ENCODE measurements at places on chromosomes 7 and 10.

GRCh38 chr7:26856176-26856985, 8.0 kb downstream of the SKAP2 start:
- no peak for DNase-seq

GRCh38 chr7:151817981-151818673, 58.8 kb downstream of the PRKAG2 start:
- no peak for DNase-seq

GRCh38 chr7:50473531-50473930, 23.4 kb upstream of the FIGNL1 start:
- no peak for DNase-seq

DNA sequence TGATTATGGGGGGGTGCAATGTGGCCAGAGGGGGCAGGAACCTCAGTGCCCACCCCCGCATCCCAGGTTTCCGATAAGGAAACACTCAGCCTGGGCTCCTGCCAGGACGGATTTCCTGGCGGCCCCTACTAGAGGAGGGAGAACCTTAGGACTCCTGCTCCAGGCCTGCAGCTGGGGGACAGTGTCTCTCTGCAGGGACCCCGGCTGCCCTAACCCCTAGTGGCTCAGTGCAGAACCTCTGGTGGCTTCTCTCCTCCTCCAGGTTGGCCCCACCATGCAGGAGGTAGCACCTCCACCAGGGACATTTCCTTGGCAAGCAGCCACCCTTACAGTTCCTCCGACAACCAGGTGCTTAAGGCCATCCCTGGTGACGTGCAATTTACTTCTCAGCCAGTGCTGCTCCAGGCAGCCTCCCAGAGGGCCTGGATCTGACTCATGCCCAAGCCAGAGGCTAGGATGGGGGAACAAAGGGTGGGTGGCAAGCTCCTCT, 31.9 kb downstream of the SH2B2 start:
- no peak for DNase-seq

DNA sequence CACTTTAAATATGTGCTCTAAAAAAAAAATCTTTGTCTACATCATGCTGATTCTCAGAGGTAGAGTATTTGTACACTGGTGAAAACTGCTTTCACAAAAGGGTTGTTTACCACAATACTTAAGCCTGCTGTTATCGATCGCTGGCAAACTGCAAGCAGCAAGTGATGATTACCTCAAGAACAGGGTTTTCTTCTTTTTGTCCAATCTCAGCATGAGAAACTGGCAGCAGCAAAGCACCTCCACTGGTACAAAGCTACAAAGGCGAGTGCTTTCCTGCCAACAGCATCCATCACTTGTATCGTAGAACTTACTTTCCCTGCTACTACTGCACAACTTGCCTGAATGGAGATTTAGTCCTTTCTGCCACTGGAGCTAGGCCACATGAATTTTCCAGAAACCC, 276.5 kb downstream of the DGKB start:
- DNase-seq = no peak

GRCh38 chr7:73876361-73876760, 15.4 kb downstream of the TMEM270 start:
- DNase-seq = no peak

DNA sequence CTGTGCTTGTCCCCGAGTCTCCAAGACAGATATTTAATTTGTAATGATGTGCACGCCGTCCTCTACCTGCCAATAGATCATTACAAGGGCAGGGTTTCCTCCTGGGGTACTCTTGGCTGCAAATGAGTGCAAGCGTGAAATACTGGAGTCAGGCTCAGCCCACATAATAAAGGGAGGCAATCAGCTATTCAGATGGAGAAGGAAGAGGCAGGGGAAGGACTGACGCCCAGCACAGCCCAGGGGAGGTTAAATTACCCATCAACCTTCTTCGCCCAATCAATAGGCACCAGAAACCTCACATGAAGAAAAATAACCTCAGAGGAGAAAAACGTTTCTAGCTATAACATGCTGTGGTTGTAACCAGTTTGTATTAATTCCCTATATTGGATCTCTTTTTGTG, 544.9 kb upstream of the ADARB2 start:
- no peak for DNase-seq

DNA sequence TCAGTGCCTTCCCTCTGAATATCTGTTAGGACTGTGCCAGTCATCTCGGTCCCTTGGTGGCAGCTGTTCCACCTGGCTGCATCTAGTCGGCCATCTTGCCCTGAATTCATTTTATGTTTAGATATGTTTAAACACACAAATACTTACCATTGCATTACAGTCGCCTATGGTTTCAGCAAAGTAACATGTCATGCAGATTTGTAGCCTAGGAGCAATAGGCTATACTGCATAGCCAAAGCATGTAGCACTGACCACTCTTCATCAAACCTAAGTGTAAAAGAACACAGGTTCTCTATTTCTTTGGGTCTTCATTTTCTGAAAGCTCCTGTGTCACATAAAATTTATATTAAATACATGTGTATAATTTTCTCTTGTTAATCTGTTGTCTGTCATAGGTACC, 118.9 kb upstream of the THSD7A start:
- DNase-seq = no peak

DNA sequence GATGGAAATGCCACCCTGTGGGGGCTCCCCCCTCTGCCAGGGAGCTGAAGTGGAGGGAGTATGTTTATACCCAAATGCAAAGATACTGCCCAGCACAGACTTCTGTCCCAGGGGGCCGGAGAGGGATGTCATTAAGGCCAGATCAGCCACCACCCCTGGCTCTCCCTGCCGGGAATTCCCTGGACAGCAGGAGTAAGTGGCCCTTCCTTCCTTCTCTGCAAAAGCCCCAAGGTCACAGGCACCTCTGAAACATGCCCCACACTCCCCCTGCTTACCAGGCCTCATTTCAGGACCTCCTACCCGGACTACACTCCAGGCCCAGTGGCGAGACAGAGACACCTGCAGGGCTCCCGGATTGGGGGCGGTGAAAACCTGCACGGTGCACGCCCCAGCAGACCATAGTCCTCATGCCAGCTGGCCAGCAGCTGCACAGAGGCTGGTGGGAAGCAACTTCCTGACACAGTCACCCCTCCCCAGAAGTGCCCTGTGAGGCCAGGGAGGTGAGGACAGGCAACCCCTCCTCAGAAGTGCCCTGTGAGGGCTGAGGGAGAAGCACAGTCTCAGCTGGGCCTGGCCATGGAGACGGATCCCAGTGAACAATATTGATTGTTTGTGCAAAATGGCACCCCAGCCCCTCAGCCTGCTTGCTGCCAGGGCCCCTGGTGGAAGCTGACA, 33.0 kb upstream of the RET start:
- DNase-seq = no peak

DNA sequence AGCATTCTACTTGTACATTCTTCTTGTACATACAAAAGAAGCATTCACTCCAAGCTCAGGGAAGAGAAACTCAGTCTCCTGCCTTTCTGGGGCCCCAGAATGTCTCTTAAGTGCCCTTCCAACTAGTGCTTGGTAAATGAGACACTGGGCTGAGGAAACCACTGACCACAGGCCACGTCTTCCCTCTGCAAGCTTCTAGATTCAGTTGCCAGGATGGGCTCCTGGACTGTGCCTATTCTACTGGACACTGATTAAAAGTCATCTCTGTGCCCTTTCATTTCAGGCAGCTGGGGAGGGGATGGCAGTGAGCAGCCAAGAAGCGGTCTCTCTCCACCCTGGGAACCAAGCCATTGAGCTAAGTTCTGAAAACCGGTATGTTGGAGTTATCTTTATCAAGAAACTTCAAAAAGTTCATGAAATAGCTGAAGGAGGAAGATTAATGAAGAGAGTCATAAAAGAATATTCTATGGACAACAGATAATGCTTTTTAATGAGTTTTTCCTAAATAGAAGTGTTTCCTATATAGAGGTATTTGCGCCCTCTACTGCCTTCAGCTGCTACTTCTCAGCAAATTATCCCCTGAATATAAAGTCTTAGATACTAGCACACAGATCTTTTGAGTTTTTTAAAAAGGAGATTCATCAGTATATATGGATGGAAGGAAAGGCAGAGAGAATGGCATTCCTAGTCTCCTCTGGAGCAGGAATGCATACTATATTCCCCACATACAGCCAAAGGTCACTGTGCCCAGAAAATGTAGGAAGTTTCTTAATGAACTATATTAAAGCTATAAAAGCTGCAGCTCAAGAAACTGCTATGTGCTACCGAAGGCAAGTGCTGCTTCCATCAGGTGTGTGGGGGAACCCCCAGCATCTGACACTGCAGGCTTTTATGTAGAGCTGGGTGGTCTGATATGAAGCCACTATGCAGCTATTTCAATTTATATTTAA, 8.4 kb upstream of the IFIT1B start:
- no peak for DNase-seq

DNA sequence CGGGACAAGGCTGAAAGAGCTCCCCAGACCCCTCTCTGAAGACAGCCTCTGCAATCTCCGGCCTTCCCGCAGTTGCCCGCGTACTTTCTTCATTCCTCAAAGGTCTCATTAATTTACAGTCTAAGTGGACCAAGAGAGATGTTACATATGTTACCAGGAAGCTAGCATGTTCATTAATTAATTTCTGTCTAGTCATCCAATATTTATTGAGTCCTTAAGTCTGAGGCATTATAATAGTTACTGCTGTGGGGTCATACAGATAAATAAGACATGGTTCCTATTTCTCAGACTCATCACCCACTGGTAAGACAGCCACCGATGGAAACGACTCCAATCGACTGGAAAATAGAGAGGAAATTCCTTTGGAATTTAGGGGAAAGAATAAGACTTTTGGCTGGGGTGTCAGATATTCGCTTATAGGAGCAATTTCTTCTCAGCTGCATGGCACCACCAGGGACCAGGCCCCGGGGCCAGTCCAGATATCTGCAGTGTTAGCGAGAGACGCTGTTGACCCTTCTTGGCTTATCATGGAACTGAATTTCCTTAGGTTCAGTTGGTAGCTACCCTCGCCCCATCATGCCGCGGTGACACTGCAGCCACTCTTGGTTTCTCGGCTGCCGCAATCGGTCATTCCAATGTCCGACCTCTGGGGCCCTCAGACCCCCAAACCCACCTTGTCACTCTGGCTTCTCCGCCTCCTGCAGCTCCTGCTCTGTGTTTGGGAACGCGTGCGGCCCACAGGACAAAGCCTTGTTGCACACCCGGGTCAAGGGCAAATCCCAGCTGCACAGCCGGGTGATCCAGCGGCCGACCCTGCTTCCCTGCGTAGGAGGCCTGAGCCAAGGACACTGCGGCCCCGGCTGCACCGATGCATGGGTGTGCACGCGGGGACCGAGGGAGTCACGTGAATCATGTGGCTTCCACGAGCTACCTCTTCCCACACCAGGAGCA, 383.2 kb downstream of the DNAJB6 start:
- DNase-seq = no peak

GRCh38 chr10:50325449-50326171, 74.3 kb upstream of the ASAH2 start:
- DNase-seq = peak; percentile 86

GRCh38 chr10:3803295-3803926, 18.4 kb upstream of the KLF6 start:
- no peak for DNase-seq

DNA sequence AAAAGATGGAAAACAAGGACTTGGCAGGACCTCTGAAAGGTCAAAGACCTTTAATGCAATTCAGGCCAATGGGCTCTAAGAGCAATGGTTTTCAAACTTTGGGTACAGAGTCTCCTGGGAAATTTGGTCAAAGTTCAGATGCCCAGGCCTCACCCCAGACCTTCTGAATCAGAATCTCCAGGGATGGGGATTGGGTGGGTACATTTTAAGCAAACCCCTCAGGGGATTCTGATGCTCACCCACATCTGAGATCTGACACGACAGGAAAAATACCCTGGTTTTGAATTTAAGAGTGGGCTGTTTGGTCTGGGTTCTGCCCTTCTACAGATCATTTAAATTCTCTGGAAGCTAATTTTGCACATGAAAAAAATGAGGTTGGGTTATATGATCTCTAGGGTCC, 214.8 kb upstream of the PLXNA4 start:
- no peak for DNase-seq

DNA sequence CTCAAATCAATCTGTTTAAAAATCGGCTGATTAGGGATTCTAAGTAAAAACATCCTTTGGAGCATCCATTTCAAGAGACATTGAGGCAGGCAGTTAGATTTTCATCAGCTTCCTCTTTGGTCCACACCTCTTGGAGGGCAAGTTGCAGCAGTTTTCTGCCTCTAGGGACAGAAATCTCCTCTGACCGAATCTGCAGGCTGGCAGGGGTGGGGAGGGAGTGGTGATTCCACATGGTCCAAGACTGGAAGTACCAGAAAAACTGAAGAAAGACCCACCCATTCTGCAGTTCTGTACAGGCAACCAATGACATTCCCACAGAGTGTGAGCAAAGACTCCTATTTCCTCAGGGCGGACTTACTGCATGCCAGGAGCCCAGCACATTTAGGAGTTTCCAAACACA, 29.0 kb downstream of the FGFBP3 start:
- no peak for DNase-seq

GRCh38 chr7:39709768-39710311, 86.5 kb downstream of the RALA start:
- DNase-seq = no peak

GRCh38 chr10:19488592-19489280, 327.5 kb upstream of the PLXDC2 start:
- DNase-seq = no peak

- DNase-seq = peak; percentile 19
Measured at GRCh38 chr10:21458126-21458871, 67.2 kb downstream of the SKIDA1 start.

DNA sequence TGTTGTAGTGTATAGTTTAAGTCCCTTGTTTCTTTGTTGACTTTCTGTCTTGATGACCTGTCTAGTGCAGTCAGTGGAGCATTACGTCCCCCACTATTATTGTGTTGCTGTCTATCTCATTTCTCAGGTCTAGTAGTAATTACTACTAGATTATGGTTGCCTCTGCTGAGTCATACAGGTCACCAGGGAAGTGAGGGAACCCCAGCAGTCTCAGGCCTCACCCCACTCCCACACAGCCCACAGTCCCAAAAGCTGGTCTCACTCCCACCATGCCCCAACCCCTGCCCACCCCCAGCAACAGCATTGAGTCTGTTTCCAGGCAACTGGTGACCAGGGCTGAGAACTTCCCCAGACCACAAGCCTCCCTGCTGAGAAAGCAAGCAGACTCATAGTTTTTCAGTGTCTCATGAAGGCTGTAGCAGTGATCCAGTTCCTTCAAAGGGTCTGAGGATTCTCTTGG, 88.0 kb downstream of the PLXDC2 start:
- no peak for DNase-seq

DNA sequence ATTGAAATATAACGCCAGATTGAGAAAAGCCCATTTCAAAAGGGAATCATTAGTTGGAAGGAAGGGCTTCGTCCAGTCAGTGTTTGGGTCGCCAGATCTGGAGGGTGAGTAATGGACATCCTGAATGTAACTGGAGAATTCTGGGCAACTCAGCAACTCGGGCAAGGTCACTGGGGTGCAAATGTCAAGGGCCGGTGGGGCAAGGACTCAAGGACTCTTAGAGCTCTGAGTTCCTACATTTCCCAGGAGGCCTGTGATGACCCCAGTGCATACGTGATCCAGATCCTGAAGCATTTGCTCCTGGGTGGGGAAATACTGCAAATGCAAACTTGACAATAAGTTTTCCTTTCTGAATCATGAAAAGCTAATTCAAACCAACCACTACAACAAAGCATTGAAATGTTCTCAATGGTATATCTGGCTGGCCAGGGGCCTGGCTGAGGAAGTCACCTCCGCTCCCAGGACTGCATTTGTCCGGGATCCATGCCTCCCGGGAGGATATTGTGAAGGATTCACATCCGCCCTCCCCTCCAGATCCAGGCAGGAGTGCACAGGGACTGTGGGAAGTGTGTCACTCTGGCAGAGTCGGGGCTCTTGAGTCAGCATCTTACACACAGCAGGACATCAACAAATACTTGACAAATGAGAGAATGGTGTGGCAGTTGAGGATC, 164.0 kb downstream of the FANK1 start:
- DNase-seq = peak; percentile 44

Data from BJ (cell line).